Activated T-cell treated with anti-CD3 and anti-CD28 coated beads, Interleukin-2, amount 50 U/mL, for 4 hours (primary cell): ENCODE measurements at places on chromosomes 12 and 14. TPM values are rescaled to one million over a fixed set of nuclear protein-coding genes. Genes with fewer than 3 reads are reported as not detected.

SLC39A2 gene
- total RNA-seq = not detected

TAS2R8 gene
- not detected for total RNA-seq

SLIRP gene
- total RNA-seq = 220 TPM

TEX52 gene
- total RNA-seq = not detected

SERPINA6 gene
- total RNA-seq = not detected

RNF41 gene
- total RNA-seq = 45.6 TPM
